Activated CD4-positive, alpha-beta memory T cell treated with anti-CD3 and anti-CD28 coated beads, Interleukin-2, amount 10 ng/mL, durations not matched to agents 7 days and 5 days (primary cell): ENCODE measurements at places on chromosomes 2 and 18.

DNA sequence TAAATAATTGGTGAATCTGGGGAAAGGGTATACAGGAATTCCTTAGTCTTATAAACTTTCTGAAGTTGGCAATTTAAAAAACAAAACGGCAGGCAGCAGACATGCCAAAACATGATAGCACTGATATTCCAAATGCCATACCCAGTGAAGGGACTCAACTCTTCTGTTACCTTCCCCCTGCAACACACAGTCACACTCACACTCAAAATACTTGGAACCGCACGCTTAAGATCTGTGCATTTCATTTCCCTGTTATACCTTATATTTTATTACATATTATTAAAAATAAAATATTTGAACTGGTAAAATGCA lies 123.4 kb downstream of the ZFP36L2 start:
- DNase-seq, result no peak

GRCh38 chr18:31401156-31402025 lies 24.8 kb downstream of the DSG4 start:
- no peak for DNase-seq

DNA sequence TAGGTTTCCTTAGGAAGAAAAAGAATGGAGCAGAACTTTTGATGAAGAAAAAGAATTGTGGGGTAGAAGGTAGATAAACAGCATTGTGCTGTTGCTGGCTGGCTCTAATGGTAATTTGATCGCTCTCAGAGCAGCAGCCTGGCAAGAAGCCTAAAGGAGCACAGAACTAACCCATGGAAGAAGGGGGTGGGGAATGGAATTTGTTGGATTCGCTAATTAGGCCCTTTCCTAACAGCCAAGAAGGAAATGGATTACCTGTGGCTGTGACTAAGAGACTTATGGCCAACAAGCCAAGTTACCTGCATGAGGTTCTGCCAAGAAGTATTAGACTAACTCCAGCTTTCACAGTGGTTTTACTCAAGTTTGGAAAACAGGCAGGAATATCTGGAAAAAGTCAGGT lies 210.6 kb downstream of the IKZF2 start:
- DNase-seq, result no peak

DNA sequence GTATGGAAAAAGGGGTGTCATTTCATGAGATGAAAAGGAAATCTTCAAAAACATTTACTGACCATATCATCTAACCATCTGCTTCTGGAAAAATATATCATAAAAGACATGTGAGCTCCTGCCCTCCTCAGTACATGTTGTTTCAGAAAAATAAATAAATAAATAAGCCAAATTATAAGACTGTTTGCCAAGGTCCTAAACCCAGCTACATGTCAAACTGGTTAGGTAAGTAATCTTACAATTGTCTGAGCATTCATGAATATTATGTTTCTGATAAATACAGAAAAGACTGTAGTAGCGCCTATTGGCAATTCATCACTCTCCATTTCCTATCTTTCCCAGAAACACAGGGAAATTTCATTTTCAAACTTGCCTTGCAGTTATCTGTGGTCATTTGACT lies 138.9 kb upstream of the SETBP1 start:
- DNase-seq, result no peak

DNA sequence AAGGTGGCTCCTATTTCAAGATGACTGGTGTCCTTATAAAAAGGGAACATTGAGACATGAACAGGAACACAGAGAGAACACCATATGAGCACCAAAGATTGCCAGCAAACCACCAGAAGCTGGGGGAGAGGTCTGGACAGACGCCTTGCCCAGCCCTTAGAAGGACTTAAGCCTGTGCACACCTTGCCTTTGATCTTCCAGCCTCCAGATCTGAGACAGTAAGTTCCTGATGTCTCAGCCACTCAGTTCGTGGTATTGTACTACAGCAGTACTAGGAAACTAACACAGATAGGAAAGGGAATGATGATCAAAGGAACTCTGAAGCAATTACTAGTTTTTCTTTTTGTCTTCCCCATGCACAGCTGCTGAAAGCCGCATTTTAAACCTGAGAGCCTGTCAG lies 137.3 kb upstream of the FHL2 start:
- DNase-seq, result no peak

- DNase-seq, result no peak
These were observed 136.7 kb downstream of the ACKR3 start for GRCh38 chr2:236706288-236706687.

- DNase-seq, result no peak
These were observed 141.2 kb downstream of the LRATD1 start for GRCh38 chr2:14773696-14774095.

DNA sequence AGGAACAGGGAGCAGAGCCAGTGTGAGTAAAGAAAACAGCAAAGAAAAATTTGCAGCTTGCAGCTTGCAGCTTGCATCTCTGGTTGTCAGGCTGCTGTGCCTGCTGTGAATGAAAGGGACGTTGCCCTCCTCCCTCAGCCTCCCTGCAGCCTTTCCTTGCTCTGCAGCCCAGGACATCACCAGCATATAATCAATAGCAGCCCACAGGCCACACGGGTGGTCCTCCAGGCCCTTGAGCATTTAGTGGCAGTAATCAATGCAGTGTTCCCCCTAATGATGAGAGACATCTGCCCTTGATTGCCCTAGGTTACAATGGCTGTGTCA lies 122.2 kb upstream of the TACR1 start:
- no peak for DNase-seq

DNA sequence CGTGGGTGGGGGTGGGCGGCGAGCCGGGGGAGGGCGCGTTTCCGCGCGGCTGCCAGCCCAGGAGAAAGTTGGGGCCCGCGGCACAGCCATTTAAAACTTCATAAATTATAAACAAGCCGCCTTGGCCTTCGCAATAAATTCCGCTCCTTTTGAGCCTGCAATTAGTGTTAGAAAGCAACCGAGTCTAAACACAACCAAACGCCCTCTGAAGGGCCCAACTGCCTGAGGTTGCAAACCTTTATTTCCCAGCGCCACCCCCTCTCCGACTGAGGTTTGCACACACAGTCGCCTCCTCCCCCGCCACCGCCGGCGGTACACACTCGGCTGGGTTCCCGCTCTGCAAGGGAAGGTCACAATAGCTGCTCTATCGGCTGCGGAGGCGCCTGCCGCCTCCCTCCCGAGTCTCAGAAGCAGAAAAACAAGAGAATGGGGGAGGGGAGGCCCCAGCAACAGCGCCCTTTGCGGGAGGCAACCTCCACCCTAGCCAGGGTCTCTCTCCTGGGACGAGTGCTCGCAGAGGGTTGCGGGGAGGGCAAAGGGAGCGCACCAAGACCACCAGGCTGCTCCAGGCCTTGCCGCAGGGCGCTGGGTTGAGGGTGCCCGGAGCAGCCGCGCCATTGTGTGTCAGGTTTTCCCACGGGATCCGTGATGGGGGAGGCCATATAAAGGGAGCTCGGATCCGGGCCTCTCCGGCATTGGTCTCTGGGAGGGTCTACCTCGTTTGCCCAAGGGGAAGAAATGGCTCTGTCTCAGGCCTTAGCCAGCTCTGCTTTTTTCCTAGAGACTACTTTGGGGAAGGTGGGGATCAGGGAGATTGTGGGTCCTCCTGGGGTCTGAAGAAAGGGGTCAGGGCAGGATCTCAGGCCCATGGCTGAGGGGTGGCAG lies 13.4 kb upstream of the HOXD1 start:
- DNase-seq, result no peak

DNA sequence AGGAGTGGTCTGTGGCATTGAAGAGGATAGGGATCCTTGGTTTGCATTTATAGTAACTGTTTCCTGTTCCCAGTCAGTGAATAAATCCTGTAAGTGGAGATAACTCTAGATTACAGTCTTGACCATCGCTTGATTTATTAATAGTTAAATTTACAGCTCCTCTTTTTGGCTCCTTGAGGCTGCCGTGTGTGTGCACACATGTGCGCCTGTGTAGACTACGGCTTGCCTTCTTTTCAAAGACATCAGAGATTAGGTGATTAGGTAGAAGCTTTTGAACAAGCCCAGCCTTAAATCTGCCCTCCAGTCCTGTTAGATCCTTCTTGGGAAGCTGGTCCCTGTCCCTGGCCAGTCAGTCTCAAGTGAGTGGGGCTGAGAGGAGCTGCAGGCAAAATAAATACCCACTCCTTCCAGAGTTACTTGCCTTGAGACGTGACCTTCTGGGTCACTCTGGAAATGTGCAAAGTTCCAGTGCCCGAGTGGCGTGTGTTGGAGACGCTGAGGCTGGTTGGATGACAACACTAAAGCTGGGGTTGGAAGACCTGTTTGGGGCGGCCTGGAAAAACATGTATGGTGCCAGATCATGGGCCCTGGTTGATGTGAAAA lies 32.0 kb downstream of the TCF7L1 start:
- DNase-seq, result no peak

DNA sequence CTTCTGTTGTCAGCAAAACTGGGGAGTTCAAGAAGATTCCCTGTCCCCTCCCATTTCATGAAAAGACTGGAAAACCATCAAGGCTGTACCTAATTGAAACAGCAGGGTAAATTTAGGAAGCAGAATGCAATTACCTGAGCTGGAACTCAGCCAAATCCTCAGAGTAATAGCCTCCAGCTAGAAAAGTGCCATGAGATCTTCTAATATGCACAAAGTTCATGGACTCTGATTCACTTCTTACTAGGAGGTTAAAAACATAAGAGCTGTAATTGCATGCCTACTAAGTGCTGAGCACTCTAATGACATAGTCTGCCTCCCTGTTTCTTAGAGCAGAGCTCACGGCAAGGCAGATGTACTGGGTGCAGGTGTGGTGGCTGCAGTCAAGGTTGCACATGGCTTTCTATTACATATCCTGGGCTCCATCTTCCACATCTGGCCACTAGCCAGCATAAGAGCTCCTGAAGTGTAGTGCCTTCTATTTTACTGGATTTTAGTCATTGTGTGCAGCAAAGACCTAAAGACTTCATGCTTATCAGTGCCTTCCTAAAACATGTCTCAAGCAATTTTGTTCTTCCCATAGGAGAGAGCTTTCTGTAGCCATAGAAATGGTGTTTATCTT lies 341.7 kb downstream of the PTPRM start:
- no peak for DNase-seq

DNA sequence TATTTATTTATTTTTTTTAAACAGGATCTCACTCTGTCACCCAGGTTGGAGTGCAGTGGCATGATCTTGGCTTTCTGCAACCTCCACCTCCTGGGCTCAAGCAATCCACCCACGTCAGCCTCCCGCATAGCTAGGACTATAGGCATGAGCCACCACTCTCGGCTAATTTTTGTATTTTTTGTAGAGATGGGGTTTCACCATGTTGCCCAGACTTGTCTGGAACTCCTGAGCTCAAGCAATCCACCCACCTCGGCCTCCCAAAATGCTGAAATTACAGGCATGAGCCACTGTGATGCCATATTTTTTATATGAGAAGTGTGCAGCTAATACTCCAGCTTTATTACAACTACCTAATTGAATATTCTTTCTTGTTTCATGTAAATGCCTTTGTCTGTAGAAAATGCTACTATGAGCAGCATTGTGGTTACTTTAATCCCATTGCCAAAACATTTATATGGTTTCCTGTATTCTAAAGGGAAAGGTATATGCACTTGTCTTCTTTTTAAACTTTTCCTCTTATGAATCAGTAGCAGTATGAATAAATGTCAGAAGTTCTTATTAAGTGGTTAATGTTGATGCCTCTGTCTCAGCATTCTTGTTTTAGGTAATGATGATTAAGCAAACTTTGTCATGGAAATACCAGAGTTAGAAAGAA lies 9.5 kb upstream of the BCL2L11 start:
- no peak for DNase-seq

GRCh38 chr2:170554278-170554955 lies 160.7 kb upstream of the SP5 start:
- DNase-seq, result no peak

DNA sequence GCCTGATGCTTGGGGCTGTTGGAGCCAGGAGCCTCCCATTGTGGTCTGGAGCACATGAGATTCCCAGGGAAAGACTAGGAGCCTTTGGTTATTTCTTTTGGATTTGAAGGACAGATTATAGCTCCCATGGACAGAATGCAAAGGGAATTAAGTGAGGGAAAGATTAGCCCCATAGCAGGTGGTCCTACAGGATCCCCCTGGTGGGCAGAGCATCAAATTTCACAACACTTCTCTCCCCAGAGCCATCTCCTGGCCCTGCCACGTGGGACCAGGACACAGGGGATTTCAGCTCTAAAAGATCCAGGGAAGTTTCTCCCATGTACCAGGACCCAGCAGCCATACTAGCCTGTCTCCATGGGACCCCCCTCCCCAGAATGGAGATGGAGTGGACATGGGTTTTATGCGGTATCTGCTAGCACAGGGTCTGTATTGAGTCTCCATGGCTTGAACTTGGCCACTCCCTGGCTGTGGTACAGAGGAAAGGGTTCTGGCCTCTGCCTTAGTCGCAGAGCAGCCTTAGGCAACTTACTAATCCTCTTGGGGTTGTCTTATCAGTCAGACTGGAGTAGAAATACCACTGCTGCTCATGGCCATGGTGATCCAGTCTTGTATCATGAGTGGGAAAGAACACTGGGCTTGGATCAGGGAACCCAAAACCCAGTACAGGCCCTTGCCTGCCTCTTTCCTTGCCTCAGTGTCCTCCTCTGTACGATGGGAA lies 6.8 kb upstream of the PLB1 start:
- DNase-seq, result no peak

DNA sequence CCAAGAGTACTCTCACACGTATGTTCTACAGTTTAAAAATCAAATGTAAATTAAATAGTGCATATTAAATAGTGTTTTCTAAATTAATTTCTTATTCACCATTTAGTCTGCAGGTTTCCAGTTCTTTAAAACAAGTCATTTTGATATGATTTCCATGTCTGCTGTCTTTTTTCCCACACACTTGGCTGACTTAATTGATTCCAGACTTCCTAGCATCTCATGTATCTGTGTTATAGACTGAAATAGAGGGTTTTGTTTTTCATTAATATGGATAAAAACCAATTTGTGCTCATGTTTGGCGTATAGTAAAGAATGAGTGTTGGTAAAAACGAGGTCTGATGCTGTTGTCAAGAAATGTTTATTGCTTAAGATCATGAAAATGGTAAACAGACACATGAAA lies 104.3 kb downstream of the SRBD1 start:
- DNase-seq, result no peak

- no peak for DNase-seq
These were observed 35.9 kb downstream of the TAF4B start for GRCh38 chr18:26262156-26262555.
